H9 (cell line): ENCODE measurements at places on chromosomes 7 and 10. TPM values are rescaled to one million over a fixed set of nuclear protein-coding genes. Genes with fewer than 3 reads are reported as not detected.

Gene HOXA13
- not detected in 2 replicates for total RNA-seq

DNA sequence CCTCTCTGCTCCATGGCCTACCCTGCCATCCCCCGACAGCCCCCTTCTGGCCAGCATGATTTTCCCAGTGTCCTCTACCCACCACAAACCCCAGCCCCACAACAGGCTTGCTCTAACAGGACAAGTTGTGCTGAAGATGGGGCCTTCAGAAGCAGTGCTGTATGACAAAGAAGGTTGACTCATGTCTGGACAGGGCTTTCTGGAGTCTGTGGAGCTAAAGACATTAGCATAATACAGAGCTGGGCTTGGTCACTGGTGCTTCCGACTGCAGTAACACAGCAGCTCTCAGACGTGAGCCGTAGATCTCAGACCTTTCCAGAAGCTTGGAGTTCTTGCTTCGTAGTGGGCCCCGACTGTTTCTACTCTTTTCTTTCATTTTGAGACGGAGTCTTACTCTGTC lies 100.5 kb downstream of the GTF2IRD1 start:
- DNase-seq: no peak

GRCh38 chr7:30019960-30020359 lies 6.5 kb downstream of the FKBP14 start:
- DNase-seq: no peak

DNA sequence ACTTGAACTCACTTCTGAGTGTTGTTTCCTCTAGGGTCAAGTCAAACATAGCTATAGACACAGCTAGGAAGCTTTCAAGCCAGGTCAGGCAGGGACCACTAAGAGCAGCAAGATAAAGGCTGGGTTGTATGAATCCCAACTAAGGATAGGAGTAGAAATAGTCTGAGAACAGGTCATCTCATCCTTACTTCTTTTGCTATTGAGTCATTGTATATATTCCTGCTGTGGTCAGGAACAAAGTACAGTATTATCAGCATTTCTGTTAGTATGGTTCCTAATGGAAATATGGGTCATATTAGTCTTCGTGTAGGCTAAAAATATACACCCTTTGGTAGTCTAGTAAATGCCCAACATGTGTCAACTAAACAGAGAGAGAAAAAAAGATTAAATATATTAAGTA lies 145.3 kb downstream of the BTAF1 start:
- DNase-seq: no peak

DNA sequence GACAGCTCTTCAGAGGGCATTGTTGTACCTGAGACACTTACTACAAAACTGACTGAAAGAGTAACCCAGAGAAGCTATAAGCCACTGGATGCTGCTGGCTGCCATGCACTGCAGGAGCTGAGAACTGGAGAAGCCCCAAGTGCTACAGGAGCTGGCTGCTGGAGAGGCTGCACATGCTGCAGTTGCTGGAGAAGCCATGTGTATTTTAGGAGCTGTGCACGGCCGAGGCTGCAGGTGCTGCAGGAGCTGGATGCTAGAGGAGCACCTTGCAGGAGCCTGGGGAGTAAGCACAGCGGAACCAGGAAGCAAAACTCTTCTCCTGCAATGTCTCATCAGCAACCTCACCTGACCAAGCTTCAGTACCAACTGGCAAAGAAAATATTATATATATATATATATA lies 45.5 kb downstream of the STEAP1B start:
- no peak for DNase-seq

DNA sequence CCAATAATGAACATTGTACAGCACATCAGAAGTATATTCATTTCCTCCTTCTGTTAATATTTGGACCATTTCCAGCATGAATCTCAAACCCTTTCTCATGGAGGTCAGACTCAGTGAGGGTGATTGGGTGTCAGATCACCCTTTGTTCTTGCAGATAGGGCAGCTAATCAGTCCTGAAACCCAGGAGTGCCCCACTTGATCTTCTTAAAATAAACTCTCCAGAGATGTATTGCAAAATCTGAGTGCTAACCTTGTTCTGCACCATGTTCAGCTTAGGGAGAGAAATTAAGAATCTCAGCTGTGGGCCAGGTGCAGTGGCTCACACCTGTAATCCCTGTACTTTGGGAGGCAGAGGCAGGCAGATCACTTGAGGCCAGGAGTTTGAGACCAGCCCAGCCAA lies 869.4 kb downstream of the TYW1 start:
- no peak for DNase-seq

DNA sequence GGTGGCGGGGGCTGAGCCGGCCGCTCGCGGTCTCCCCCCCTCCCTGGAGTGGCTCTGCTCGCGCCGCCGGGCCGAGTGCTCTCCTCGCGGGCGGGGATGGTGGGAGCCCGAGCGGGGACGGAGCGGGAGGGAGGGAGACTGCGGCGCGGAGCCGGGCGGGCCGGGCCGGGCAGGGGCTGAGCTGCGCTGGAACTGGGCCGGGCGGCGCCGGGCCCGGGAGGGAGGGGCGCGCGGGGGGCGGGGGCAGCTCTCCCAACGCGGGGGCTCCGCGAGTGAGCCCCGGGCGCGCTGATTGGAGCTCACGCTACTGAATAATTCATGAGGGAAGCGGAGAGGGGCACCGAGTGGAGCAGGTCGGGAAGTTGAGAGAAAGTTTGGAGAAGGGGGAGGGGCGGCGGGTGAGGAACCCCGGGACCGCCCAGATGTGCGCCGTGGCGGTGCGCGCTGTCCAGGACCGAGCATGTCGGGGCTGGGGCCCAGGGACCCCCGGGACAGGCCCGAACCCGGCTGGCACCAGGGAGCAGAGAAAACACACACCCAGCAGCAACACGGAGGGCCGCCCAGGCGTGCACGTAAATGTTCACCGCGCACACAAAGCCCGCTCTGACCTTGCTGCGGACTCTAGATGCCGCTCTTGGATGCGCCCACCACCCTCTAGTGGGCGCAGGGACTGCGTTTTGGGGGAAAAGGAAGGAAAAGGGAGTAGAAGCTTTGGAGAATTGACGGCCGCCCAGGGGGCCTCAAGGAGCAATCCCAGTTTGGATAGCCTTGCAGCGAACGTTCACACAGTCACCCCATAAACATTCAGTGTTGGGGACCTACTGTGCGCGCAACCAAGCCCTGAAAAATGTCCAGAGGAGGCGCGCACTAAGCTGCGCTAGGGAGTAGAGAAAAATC lies at the start of gene EPHB4:
EPHB4 (minus strand) TSS at position 194 of the 897 bp plus-strand sequence. CDS start 493 bp downstream, outside the sequence.
- DNase-seq: peak; percentile 94
